ENCODE measurements at places on chromosomes 6 and 20.

GRCh38 chr6:128713461-128713860 lies 169.5 kb upstream of the LAMA2 start:
- DNase-seq = no peak

DNA sequence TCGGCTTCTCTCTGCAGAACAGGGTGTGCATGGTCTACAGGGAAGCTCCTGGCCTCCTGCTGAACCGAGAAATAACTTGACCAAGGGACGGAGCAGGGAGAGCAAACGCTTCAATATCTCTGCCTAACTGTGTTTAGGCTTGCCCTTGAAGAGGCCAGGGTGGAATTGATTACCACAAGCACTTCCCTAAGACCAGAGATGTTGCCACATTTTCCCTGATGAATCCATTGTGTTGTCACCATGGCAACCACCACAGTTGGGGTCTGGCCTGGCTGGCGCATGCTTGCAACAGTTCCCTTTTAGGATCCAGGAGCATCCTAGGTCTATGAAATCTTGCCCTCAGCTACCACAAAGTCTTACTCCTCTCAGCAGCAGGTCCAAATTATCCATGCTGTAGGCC lies 213.5 kb upstream of the SULF2 start:
- no peak for DNase-seq

GRCh38 chr6:25065666-25066065 lies 129.9 kb upstream of the RIPOR2 start:
- no peak for DNase-seq

- DNase-seq = no peak
Measured at GRCh38 chr6:45667766-45668165, 290.0 kb upstream of the SUPT3H start.

GRCh38 chr6:69915346-69915745 lies 49.0 kb downstream of the COL19A1 start:
- no peak for DNase-seq

GRCh38 chr6:116451916-116452315 lies 9.3 kb upstream of the CALHM6 start:
- no peak for DNase-seq

DNA sequence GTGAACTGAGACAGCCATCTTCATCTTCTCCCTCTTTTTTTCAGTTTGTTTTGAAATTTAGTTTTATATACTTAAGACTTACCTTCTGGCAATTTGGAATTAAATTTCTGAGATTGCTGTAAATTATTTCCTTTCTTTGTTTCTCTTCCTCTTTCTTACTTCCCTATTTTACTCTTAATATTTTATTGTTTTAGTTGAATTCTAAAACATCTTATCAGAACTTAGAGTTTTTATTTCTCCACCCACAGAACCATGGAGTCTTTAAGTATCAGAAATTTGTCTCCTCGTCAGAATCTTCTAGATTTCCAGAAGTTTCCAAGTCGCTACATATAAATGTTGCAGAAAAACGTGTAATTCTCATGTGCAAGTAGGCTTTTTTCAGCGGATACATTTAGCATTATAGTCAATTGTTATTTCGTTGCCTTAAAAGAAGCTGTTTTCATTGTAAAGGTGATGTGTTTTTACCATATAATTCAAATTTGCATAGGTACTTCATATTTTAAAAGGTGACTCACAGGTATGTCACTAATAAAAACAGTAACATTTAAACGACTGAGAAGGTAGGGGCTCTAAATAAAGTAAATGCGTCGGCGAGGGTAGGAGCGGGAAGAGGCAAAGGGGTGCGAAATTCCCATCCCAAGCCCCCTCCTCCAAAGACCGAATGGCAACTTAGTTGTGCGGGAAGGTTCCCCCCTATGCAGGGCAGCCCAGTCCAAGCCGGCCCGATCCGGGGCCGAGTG lies 866 bp upstream of the MYO6 start:
- DNase-seq = no peak

DNA sequence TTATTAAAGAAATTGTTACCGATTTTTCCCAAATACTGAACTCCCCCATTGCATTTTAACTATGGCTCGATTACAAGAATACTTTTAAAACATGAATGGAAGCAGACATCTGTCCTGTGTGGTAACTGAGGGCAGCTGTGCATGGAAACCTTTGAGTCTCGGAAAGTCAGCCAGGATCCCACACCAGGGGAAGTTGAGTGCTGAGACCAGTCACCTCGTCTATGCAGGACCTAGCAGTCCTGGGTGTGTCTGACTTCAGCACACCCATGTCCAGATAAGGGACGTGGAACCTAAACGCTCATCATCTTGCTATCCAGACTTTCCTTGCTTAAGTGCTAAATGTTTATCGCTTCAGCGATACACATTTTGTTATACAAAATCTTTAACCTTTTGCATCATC lies 6.1 kb downstream of the RIN2 start:
- DNase-seq = no peak

GRCh38 chr6:15715060-15715459 lies 52.2 kb upstream of the DTNBP1 start:
- DNase-seq = no peak

DNA sequence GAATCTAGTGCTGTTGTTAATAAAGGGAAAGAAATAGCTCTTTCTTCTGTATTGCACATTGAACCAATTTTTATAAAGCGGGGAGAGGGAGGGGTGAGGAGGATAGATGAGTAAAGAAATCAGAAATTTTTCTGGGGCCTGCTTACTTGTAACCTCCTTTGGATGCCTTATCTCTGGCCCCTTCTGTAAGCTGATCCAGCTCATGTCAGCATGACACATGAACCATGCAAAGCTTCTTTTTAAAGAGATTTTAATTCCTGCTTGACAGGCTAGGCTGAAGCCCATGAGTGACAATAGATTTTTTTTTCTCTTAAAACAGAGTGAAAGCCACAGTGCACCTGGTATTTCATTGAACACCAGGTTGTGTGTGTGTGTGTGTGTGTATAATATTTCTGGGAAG lies 325.3 kb downstream of the PRL start:
- DNase-seq = no peak

DNA sequence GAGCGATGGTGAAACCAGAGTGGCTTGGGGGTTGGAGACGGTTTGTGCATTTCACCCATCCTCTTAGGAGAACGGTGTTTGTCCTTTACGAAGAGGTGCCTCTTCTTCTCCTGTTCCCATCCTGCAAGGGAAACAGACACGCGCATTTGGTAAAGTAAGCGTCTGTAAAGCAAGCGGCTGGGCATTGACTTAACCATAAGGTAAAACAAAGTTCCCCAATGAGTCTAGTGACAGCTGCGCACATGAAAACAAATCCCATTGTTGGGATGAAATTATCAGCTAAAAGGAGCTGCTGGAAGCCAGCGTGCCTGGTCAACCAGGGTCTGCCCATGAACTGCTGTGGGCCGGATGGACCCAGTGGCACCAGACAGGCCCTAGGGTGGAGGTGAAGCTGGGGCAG lies 5.8 kb downstream of the BHLHE23 start:
- DNase-seq = no peak

GRCh38 chr6:163252061-163252591 lies 162.4 kb upstream of the QKI start:
- DNase-seq = no peak

GRCh38 chr6:143333081-143333480 lies 117.4 kb downstream of the ADAT2 start:
- DNase-seq = no peak

DNA sequence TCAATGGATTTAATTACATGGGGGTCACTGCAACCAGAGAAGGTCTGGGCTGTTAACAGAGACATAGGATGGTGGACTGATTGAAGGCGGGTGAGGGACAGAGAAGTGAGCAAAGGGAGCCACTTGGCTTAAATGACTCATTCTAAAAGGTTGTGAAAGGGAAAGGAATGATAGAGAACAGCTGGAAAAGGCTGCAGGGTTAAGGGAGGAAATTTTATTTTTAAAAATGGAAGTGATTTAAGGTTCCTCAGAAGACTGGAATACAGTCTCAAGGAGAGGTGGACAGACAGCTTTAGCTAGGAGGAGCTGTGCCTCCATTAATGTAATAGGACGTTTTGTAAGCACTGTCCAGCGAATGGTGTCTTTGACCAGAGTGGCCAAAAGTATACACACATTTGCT lies 46.7 kb downstream of the RGS17 start:
- no peak for DNase-seq

DNA sequence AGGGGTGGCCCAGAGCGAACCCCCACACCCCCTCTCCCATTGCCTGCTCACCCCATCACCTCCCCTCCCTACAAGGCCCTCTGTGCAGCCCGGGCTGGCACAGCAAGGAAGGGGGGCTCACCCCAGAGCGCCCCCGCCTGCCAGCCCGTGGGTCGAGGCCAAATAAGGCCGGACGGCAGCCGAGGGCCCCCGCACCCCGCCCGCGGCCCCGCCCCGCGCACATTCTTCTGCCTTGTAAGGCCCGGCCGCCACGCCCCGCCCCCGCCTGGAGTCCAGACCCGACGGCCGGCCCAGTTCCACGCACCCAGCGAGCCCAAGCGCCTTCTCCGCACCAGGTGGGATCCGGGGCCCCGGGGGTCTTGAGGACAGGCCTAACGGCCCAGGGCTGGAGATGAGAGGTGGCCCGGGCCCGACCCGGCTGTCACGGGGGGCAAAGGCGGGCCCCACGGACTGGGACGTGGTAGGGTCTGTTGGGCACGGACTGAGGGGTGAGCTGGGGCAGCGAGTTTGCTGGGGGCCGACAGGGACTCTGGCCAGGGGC lies at the start of gene MYL9:
MYL9 (plus strand) TSS at position 293 of the 541 bp plus-strand sequence. CDS start 3,366 bp downstream, outside the sequence.
- no peak for DNase-seq

DNA sequence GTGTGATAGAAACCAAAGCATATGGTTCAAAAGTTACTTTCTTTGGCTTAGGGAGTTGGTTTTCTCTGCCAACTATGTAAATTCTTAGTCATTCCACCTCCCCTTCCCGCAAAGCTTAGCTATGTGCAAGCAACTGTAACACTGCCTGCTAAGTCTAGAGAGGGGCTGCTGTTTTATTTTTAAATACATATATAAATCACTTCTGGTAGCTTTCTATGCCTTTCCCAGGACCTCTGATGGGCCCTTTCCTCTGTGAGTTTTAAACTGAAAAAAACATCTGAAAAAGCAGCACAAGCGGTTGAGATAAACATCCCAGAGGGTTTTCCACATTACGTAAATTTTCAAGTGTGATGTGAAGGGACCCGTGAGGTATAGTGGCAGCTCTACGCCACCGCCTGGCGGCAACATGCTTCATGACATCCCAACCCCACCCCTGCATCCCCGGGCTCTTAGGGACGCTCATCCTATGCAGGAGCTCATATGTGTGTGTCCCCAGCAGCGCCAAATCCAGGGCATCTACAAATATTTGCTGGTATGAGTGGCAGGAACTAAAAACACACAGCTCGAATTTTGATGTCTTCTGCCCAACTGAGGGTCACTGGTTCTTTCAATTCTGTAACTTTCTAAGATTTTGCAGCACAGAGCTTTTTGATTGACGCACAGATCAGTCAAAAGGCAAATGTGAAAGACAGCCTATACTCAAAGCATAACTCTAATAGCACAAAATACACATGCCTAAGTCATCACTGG lies 12.7 kb downstream of the SAYSD1 start:
- no peak for DNase-seq

GRCh38 chr20:62208795-62209755 lies 11.0 kb downstream of the HRH3 start:
- DNase-seq = no peak

DNA sequence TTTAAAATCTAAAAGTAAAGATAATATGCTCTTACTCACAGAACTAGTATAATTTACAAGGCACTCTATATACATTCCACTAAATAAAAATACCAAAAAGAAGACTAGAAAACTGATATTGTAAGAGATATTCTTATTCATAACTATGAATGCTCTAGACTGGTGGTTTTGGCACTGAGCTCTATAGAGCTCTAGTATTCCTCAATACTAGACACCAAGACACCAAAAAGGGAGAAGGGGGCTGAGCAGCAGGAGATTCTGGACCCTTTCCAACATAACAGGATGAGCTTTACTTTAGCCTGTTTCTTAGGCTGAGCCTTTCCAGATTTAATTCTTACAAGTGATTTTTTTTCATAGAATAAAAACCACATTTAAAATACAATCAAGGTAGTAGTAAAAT lies 173.6 kb downstream of the COL21A1 start:
- no peak for DNase-seq

DNA sequence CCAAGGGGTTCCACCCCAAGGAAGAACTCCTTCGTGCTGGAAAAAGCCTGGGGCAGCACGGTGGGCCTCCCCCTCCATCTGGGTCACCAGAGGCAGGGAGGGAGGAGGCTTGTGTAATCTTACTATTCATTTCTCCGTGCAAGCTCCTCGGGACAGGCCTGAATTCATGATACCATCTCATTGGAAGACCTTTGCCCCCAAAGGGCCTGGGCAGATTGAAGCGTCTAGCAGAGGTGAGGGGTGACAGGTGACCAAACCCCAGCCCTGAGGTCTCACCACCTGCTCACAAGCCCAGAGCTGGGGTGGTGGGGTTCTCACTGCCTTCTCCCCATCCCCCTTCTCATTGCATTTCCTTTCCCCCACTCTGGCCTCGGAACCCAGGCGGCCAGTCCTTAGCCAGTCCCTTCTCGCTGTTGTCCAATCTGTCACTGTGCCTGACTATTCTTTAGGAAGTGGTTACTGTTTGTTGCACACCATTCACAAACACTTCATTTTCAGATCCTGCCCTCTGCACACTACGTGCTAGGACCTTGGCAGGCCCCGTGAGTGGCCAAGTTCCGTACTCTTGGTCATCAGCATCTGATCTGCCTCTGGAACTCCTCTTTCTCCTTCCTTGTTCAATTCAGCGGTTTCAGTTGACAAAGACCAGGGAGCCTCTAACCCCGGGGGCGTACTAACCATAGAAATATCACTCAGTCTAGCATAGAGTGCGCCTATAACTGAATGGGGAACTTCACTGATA lies 137.1 kb downstream of the LY86 start:
- DNase-seq = no peak

- DNase-seq = no peak
Measured at GRCh38 chr20:49786196-49786595, 26.4 kb upstream of the SLC9A8 start.

DNA sequence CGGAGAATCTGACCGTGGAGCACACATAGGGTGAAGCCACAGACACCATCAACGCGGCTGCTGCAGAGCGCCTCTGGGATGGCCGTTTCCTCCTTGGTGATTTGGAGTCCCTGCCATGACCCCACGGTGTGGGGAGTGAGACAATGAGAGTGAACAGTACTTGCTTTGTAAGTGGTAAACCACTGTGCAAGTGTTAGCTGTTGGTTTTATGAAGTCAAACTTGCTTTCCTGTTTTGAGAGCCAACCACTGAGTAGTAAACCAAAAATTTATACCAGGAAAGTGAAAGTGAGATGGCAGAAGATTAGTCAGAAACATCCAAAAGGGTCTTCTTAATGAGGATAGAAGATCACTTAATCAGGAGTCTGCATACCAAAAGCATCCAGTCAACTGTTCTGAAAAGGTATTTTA lies 160.7 kb downstream of the FOXC1 start:
- no peak for DNase-seq

GRCh38 chr6:20577173-20577688 lies 43.0 kb downstream of the CDKAL1 start:
- no peak for DNase-seq

- no peak for DNase-seq
Measured at GRCh38 chr6:34447386-34447785, 18.5 kb upstream of the PACSIN1 start.

Measured in NCI-H2107 (cell line).